ENCODE measurements at places on chromosomes 5 and 9.

DNA sequence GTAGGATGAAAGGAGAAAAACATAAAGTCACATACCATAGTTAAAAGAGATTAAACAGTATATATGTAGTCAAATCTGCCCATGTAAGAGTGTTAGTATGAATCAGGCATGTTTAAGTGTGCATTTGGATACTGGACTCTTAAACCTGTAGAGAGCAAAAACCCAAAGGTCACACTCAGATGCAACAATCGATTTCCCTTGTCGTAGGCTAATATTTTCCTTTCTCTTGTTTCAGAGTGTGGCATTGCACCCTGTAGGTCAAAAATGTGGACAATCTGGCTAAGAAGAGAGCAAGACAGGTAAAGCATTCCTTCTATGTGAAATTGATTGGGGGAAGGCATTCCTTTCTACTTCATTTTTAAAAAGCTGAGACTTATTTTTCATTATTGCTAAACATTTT is 8.9 kb downstream of the JAKMIP2 start:
- DNase-seq = no peak

DNA sequence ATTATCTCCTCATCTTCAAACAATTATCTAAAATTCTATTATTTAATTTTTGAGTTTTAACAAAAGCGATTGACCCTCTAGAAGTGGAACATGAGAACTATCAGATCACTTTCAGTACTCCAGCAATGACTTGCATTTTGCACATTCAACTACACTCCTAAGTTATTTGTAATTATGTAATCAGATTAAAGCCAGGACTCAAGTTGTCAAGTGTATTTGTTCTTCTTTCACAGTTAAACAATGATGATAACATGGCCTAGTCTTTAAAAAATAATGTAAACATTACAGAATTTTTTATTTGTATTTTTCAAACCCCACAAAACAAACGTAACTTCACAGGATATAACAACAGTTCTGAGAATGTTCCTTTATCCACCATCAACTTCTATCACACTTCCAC is 2148.9 kb upstream of the ACO1 start:
- DNase-seq = no peak

DNA sequence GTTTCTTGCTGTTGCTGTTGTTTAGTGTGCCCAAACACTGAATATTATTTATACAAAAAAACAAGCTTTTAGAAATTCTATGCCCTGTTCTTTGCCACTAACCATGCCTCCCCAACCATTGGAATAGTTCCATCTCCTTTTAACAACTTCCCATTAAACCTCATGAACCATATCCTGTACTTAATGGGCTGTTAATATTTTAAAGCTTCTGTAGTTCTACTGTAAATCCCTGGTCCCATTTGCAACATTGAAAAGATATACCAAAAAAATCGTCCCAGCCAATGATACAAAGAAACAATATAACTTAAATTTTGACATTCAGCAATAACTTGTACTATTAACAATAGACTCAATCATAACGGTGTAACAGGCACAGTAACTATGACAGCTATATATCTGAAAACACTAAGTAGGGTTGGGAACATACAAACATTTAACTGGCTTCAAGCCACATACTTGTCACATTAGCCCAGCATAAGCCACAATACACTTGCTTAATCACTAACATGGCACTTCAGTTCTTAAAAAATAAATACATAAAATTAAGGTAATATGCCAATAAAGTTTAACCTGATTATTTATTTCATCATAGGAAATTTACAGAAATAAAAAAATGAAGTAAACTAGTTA is 86.1 kb downstream of the ADAMTS6 start:
- DNase-seq = no peak

DNA sequence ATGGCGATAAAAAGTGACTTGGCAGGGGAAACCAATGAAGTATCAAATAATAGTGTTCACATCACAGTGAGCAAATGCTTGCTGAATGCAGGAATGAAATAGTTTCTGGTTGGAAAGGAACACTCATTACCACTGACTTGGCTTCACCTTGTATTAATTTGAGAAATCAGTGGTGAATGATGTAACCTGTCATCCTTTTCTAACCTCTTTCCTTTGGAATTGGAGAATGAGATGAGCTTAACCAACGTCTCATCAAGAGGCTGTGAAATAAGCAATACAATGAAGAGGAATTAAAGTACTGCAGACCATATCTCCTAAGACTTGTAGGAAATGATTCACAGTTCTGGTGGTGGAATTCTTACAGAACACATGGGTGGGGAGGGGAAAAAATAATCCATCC is 192.2 kb downstream of the DMAC1 start:
- DNase-seq = no peak

DNA sequence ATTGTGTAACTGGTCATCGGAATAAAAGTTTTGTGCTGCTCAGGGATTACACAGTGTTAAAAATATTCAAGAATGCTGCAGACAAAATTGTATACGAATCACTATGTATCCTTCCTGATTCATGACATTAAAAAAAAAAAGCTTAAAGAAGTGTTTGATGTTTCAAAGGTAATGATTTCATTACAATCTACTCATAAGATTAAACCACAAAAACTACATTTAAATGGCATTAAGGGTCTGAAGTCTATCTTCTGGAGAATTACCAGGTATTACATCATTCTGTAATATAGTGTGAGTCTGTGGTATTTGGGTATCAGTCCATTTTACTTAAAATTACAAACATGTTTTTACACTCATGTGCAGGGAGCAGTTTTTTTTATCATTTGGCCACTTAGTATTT is 324.4 kb downstream of the NDUFS4 start:
- DNase-seq = no peak

- DNase-seq = no peak
These were observed 368.1 kb upstream of the CTNND2 start for GRCh38 chr5:12272389-12272788.

GRCh38 chr5:6581090-6581489 is 51.8 kb downstream of the NSUN2 start:
- DNase-seq = no peak

DNA sequence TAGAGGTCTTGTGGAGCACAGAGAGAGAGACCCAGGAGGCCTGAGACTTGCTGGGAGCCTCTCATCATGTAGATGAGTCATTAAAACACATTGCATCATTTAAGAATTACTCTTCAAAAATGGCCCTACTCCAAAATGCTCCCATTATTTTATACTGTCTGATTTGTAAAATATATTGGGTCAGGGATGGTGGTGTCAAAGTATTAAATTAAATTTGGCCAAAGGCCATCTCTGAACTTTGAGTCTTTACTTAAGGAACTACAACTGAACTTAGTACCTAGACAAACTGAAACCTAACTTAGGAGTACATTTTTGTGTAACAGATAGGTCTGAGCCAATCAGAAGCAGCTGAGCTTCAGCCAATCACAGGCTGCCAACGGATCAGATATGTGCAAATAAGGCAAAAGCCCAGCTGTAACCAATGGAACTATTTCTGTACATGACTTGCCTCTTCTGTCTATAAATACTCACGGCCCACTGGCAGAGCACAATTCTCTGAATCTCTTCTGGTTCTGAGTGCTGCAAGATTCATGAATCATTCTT is 657.2 kb downstream of the TLE1 start:
- DNase-seq = no peak

DNA sequence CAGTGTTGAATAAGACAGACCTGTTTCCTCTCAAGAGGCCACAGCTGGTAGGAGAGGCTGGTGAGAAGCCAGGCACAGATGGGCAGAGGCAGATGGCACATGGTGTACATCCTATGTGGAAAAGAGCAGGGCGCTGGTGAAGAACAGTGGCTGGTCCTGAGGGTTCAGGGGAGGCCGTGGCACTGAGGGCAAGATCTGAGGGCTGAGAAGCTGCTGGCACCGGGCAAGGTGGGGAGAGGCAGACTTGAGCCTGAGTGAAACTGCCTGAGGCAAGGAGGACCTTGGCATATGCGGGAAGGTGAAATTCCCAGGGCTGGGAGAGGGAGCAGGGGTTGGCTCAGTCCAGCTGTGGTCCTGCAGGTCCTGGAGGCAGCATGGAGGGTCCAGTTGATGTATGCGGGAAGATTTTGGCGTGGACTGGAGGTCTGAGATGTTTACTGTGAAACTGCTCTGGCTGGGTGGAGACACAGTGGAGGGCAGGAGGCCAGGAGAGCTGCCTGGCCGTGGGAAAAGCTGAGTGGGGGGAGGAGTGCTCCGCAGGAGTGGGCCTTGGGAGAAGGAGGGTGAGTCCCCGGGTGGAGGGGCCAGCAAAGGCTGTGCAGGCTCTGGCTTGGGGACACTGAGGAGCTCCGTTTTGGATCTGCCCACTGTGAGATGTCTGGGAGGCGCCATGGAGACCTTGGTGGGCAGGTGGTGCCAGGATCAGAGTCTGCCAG is 2.6 kb downstream of the MAN1B1 start:
- no peak for DNase-seq

GRCh38 chr9:79080536-79080935 is 491.2 kb upstream of the TLE4 start:
- no peak for DNase-seq

GRCh38 chr5:159405611-159406031 is 75.3 kb upstream of the IL12B start:
- DNase-seq = peak; percentile 51

DNA sequence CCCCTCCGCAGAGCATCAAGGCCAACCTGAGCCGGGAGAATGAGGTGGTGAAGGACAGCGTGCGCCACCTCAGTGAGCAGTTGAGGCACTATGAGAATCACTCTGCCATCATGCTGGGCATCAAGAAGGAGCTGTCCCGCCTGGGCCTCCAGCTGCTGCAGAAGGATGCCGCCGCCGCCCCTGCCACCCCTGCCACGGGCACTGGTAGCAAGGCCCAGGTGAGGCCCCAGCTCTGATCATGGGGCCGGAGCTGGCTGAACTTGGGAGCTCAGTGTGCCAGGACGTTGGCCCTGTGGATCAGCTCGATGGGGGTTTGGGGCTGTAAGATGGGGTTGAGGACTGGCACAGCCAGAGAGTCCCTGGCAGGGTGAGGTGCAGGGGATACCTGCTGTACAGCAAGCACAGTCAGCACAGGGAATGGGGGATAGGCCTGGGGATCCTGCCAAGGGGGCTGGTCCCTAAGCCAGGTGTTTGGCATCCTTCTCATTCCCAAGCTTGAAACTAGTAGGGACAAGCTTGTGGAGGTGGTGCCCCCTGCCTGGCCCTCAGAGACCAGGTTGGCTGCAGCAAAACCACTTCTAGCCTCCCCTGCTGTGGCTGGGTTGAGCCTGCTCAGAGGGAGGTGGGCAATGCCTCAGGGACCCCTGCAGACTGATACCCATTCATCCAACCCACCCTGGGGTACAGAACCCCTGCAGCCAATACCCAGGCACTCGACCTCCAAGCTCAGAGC is 22.5 kb downstream of the OLFML2A start:
- no peak for DNase-seq

DNA sequence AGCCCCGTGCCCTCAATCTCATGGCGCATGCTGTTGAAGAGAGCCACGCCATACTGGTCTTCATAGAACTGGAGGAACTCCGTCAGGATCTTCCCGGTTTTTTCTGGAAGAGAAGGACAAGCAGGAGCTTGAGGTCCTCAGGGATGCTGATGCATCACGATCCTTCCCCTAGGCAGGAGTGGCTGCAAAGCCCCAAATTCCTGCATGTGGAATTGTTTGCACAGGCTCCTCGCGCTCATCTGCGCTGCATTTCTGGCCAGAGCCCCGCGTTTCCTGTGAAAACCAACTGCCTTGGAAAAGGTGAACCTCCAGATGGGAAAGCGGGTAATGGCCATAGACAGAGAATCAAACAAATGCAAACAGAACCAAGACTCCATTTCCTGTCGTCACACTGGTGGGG is 80.4 kb downstream of the LRSAM1 start:
- no peak for DNase-seq

DNA sequence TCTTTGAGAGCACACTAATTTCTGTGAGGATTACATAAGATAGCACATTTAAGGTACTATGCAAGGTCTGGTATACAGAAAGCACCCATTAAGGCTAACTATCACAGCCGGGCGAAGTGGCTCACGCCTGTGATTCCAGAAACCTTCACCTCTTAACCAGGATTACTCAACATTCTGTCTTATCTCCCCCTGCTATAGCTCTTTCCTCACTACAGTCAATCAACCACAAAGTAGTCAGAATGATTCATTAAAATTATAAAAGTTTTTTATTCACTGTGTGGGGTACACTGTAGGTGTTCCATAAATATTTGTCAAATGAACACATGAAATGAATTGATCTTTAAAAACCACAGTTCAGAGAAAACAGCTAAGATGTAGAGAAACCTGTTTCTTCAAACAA is 48.7 kb downstream of the CHD1 start:
- no peak for DNase-seq

DNA sequence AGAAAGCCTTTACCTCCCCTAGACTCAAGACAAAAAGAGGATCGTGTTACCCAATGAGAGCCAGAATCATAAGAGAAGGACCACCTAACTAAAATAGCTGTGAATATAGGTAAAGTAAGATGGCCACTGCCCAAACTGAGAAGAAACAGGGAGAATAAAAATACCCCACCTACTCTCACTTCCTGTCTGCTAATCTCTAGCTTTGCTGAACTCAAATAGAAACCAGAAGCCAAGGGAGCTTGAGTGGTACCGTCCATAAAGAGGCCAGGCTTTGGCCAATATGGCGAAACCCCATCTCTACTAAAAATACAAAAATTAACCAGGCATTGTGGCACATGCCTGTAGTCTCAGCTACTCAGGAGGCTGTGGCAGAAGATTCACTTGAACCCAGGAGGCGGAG is 123.0 kb upstream of the FST start:
- no peak for DNase-seq

DNA sequence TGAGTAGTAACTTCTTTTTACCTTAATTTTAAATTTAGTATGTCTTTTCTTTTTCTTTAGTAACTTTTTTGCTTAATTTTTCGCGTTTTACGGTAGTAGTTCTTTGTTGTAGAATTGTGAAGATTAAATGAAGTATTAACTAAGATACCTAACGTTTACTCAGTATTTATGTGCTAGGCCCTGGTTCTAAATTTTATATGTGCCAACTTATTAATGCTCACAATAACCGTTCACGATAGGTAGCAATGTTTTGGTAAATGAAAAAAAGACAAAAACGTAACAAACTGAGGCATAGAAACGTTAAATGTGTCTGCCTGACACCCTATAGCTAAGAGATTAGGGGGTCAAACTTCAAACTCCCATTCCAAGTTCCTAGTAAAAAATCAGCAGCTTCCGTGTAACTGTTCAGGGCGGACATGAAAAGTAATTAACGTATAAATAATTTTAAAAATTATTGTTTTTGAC is 1.2 kb downstream of the MRPS30 start:
- peak; percentile 5 for DNase-seq

DNA sequence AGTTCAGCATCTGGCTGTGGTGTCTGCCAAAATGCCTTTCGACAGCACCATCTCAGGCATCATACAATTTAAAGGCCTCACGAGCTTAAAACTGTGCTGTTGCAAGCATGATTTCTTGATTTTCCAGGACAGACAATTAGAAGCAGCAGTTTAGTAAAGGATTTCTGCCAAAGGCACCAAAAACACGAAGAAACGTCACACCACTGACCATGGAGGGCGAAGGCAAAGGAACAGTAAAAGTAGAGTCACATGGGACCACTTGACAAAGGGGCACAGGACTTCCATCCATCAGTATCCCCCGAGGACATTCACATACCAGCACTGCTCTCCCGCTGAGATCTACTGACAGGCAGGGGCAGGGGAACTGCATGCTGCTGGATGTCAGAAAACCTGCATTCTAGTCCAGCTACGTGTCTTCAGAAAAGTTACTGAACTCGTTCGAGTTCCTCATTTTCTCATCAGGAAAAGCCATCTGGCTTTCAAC is 70.4 kb upstream of the FBXW11 start:
- peak; percentile 52 for DNase-seq

Data from KBM-7 (cell line).